Activated CD4-positive, alpha-beta T cell treated with anti-CD3 and anti-CD28 coated beads, Interleukin-2, amount 10 ng/mL, durations not matched to agents 24 days and 14 days (primary cell): ENCODE measurements at places on chromosomes 12 and 14. TPM values are rescaled to one million over a fixed set of nuclear protein-coding genes. Genes with fewer than 3 reads are reported as not detected.

CLMN gene
- total RNA-seq, result 1.0 and 1.1 TPM in 2 replicates

FAIM2 gene
- total RNA-seq, result 0.30 and 0.54 TPM in 2 replicates

RNF212B gene
- total RNA-seq, result not detected in 2 replicates

FLRT2 gene
- total RNA-seq, result not detected in 2 replicates

VWF gene
- 0.09 TPM in 1 of 2 replicates, not detected in the other for total RNA-seq

BEGAIN gene
- 3.0 and 4.8 TPM in 2 replicates for total RNA-seq

DNA sequence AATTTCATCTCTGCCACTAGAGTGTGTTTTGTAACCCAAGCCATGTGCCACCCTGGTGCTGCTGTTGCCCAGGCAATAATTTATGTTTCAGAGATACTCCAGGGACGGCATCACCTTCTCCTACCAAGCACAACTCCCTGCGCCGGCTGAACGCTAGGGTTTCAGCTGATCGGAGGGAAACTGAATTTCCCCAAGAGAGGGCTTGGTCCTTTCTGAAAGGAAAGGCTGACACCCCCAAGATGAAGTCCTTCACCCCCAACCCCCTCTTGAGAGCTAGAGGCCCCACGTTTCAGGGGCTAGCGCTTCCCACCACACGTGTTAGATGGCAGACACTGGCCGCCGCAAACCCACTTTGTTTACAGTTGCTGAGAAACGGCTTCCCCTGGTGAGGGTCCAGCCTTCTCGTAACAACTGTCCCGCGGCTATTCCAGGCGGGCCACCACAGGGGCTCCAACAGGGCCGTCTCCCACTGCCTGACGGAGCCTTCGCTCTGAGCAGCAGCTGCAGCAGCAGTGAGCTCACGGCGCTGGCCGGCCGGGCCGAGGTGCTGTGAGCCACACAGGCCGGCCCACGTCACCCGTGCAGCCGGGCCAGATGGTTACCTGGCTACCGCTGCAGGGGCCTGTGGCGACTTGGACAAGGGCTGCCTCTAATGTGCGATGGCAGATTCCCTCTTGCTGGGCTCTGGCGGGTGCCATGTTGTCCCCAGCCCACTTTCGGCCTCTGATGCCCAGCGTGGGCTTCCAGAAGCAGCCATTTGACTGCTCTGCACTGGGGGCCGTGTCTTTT, 66.4 kb downstream of the TESC start:
- H3K27me3 ChIP-seq, result peaks cover 5% of the 10 kb centered on the region
- H3K4me3 ChIP-seq, result no peak overlapping the region
- H3K36me3 ChIP-seq, result peaks cover 4% of the 10 kb centered on the region

- peak; percentile 24 for DNase-seq
- no peak overlapping the region for H3K27ac ChIP-seq
- H3K4me3 ChIP-seq, result no peak overlapping the region
- H3K27me3 ChIP-seq, result peaks cover 8% of the 10 kb centered on the region
Observed at GRCh38 chr12:25286837-25287236, 36.1 kb upstream of the KRAS start.

GRCh38 chr14:24418492-24418873, 11.0 kb downstream of the CBLN3 start:
- no peaks in the 10 kb centered on the region for H3K4me1 ChIP-seq
- no peak overlapping the region for H3K4me3 ChIP-seq
- no peaks in the 10 kb centered on the region for H3K36me3 ChIP-seq
- H3K27ac ChIP-seq, result no peak overlapping the region

- H3K4me1 ChIP-seq, result no peaks in the 10 kb centered on the region
- no peak for DNase-seq
- no peaks in the 10 kb centered on the region for H3K36me3 ChIP-seq
Observed at GRCh38 chr14:100891051-100891450, 12.5 kb downstream of the RTL1 start.

DNA sequence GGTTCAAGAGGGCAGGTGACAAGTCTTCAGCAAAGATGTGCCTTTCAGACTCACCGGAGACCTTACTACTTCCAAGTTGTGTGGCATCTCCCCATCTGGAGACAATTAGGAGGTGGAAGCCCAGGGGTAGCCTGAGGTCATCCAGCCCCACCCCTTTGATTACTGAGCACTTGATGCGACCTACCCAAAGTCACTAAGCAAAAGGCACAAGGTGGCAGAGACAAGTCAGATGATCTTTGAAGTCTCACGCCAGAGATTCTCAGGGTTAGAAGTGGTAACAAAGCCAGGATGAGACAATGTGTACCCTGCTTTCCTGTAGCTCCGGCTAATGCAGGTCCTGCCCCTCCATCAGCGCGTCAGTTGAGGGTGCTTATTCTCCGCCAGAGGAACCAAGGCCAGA, 1.4 kb upstream of the FOXN3 start:
- H3K4me1 ChIP-seq, result peaks cover 49% of the 10 kb centered on the region
- H3K27ac ChIP-seq, result peak overlapping the region; percentile 98
- peak; percentile 70 for DNase-seq
- peak overlapping the region; percentile 95 for H3K4me3 ChIP-seq
- peaks cover 16% of the 10 kb centered on the region for H3K36me3 ChIP-seq

DNA sequence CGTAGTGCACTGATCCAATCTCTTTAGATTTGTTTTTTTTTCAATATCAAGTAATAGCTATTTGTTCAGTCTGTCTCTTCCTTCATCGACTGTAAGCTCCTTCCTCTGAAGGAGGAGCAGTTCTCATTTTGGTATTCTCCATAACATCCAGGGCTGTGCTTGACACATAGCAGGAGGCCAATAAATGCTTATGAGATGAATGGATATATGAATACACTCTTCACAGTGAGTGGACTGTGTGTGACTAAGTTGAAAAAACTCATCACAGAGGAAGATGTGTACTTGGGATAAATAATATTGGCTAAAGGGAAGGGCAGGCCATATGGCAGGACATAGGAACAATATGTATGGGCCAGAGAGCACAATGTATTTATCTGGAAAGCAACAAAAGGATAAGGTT, 205.3 kb upstream of the PRICKLE1 start:
- H3K27ac ChIP-seq, result no peak overlapping the region
- H3K36me3 ChIP-seq, result no peaks in the 10 kb centered on the region
- H3K27me3 ChIP-seq, result no peaks in the 10 kb centered on the region
- DNase-seq, result no peak
- H3K4me3 ChIP-seq, result no peak overlapping the region

- H3K4me1 ChIP-seq, result no peaks in the 10 kb centered on the region
- H3K27ac ChIP-seq, result no peak overlapping the region
- no peaks in the 10 kb centered on the region for H3K36me3 ChIP-seq
Observed at GRCh38 chr14:24817212-24818057, 183.4 kb upstream of the GZMB start.

DNA sequence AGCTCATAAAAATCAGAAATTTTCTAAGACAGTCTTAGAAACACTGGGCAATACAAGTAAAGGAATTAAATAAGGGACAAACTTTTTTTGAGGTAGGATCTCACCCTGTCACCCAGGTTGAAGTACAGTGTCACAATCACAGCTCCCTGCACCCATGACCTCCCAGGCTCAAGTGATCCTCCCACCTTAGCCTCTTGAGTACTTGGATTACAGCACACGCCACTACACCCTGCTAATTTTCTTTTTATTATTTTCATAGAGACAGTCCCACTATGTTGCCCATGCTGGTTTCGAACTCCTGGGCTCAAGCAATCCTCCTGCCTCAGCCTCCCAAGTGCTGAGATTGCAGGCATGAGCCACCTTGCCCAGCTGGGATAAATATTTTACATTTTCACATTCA, 90.3 kb downstream of the USP15 start:
- H3K4me1 ChIP-seq, result peaks cover 16% of the 10 kb centered on the region
- DNase-seq, result peak; percentile 35
- H3K4me3 ChIP-seq, result no peak overlapping the region
- H3K27ac ChIP-seq, result no peak overlapping the region
- H3K27me3 ChIP-seq, result no peaks in the 10 kb centered on the region

DNA sequence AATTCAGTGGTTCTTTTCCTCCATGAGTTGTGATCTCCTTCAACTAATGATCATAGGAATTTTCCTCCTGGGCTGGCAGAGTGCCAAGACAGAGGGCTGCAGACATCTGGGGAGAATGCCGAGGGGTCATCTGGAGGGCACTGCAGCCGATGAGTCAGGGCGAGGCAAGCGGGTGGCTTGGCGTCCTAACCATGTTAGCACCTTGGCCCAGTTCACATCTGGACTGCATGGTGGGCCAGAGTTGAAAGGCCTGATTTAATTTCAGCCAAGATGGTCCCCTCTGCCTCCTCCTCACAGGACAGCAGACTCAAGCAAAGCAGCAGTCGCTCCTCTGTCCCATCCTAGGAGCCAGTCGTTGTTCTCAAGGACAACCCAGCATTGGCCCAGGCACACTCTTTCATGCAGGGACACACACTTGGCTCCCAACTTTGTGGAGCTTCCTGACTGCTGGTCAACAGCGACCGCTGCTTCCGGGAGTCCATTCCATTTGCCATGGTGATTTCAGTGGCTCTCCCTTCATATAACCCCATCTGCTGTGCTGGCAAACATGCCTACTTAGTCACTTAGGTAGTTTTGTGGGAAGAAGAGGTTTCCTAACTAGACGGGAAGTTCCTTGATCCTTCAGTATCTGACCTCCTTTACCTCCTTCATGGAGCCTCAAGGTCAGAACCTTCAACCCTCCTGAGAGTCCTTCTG, 161.8 kb downstream of the TTC8 start:
- no peak overlapping the region for H3K4me3 ChIP-seq
- H3K36me3 ChIP-seq, result no peaks in the 10 kb centered on the region
- no peaks in the 10 kb centered on the region for H3K27me3 ChIP-seq
- no peaks in the 10 kb centered on the region for H3K4me1 ChIP-seq

GRCh38 chr14:35404449-35405303, at the start of gene NFKBIA:
NFKBIA (minus strand) TSS chr14:35404749; CDS start chr14:35404644, 105 bp downstream.
- H3K36me3 ChIP-seq, result peaks cover 43% of the 10 kb centered on the region
- peak within 1 kb of the TSS; percentile 99 for H3K27ac ChIP-seq
- no peaks in the 10 kb centered on the region for H3K27me3 ChIP-seq
- H3K4me3 ChIP-seq, result peak within 1 kb of the TSS; percentile 97

DNA sequence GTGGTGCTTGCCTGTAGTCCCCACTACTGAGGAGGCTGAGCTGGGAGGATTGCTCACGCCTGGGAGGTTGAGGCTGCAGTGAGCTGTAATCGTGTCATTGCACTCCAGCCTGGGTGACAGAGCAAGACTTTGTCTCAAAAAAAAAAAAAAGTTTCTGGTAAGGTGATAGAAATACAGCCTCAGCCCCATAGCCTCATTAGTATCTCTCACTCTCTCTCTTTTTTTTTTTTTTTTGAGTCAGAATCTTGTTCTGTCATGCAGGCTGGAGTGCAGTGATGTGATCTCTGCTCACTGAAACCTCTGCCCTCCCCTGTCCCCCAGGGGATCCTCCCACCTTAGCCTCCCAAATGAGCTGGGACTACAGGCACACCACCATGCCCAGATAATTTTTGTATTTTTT, 19.2 kb downstream of the MTHFD1 start:
- H3K27ac ChIP-seq, result no peak overlapping the region
- peaks cover 40% of the 10 kb centered on the region for H3K4me1 ChIP-seq
- H3K4me3 ChIP-seq, result no peak overlapping the region
- no peak for DNase-seq
- H3K36me3 ChIP-seq, result peaks cover 58% of the 10 kb centered on the region
- no peaks in the 10 kb centered on the region for H3K27me3 ChIP-seq

- H3K27ac ChIP-seq, result no peak overlapping the region
- no peaks in the 10 kb centered on the region for H3K4me1 ChIP-seq
- H3K27me3 ChIP-seq, result no peaks in the 10 kb centered on the region
- H3K4me3 ChIP-seq, result no peak overlapping the region
Observed at GRCh38 chr12:19248929-19249602, 119.5 kb downstream of the PLEKHA5 start.

GRCh38 chr14:97975216-97975615, 1178.0 kb downstream of the VRK1 start:
- H3K27ac ChIP-seq, result peak overlapping the region; percentile 97
- H3K36me3 ChIP-seq, result peaks cover 24% of the 10 kb centered on the region
- peaks cover 52% of the 10 kb centered on the region for H3K4me1 ChIP-seq
- H3K27me3 ChIP-seq, result no peaks in the 10 kb centered on the region
- DNase-seq, result peak; percentile 58

- H3K4me3 ChIP-seq, result no peak within 1 kb of the TSS
- peaks cover 7% of the 10 kb centered on the region for H3K4me1 ChIP-seq
- no peak within 1 kb of the TSS for H3K27ac ChIP-seq
- H3K36me3 ChIP-seq, result no peaks in the 10 kb centered on the region
- DNase-seq, result no peak
- peaks cover 8% of the 10 kb centered on the region for H3K27me3 ChIP-seq
Observed at GRCh38 chr14:24508155-24508840, at the start of gene CMA1. CMA1 (minus strand) TSS chr14:24508265; CDS start chr14:24508235, 30 bp downstream.

DNA sequence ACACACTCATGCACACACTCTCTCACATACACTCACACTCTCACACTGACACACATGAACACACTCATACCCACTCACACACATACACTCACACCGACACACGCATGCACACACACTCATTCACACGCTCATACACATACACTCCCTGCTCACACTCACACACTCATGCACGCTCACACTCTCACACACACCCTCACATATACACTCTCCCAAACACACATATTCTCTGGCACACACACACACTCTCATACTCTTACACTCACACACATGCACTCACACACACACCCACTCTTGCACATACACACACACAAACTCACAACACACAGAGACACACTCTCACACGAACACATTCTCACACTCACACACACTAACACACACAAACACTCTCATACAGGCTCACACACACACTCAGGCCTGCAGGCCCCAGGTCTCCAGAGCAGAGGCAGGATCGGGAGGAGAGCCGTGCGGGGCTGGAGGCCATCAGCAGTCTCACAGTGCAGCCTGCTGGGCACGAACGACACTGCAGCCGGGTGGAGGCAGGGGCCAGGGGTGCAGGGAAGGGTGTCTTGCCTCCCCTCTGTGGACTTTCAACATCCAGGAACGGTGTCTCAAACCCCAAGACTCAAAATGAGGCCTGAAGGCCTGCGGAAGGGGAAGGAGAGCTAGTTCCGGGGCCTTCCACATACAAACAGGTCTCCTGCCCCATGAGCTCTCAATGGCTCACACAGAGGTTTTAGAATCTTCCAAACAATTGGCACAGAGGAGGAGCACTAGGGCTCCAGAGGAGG, 148.7 kb downstream of the ANO2 start:
- H3K4me1 ChIP-seq, result no peaks in the 10 kb centered on the region
- no peaks in the 10 kb centered on the region for H3K27me3 ChIP-seq
- H3K27ac ChIP-seq, result no peak overlapping the region
- peak; percentile 59 for DNase-seq
- no peaks in the 10 kb centered on the region for H3K36me3 ChIP-seq
- no peak overlapping the region for H3K4me3 ChIP-seq

DNA sequence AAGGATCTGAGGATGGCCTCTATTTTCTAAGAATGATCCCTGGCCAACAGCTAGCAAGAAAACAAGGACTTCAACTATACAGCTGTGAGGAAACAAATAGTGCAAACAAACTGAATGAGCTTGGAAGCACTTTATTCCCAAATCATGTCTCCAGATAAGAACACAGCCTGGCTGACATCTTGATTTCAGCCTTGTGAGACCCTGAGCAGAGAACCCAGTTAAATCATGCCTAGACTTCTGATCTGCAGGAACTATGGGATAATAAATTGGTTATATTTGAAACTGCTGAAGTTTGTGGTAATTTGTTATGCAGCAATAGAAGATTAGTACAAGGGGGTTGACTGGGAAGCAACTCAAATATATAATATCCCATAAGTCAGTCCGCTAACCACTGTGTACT, 183.9 kb upstream of the BMP4 start:
- H3K27ac ChIP-seq, result no peak overlapping the region
- H3K27me3 ChIP-seq, result peaks cover 2% of the 10 kb centered on the region
- no peaks in the 10 kb centered on the region for H3K36me3 ChIP-seq
